ENCODE measurements at places on chromosomes 7 and 10. TPM values are rescaled to one million over a fixed set of nuclear protein-coding genes. Genes with fewer than 3 reads are reported as not detected.

The MAT1A gene
- not detected for total RNA-seq

The GNAT3 gene
- not detected for total RNA-seq

The LGI1 gene
- 0.69 TPM for total RNA-seq

The SFTPD gene
- total RNA-seq = not detected

The NPFFR1 gene
- total RNA-seq = 0.10 TPM

The LRRTM3 gene
- 0.16 TPM for total RNA-seq

The CPVL gene
- 10.5 TPM for total RNA-seq

The KLLN gene
- total RNA-seq = 0.60 TPM

DNA sequence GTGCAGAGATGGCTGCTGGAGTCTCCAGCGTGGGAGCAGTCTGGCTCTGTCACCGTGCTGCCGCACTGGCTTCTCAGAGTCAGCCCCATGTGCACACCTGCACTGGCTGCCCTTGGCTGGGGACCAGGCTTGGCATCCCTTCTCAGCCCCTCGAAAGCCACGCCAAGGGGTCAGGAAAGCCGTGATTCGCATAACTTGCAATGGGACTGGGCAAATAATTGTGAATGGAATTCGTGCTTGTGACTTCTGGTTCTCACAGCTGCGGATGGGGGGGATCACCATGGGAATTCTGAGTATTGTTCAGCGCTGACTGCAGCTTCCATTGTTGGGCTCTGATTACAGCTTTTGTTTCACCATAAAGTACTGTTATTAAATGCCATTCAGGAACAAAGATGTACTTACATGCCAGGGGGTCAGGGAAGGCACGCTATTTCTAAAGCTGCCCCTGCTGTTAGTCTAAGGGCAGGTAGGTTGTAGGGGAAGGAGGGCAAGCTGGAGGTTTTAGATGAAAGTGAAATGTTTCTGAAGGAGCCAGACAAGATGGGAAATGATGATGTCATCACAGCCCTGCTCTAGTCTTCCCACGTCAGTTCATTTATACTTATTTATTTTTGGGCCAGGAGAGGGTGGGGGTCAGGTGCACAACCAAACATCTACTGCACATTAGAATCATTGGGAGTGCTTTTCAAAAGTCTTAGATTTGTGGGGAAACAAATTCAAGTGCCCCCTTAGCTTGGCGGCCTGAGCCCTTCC is 5.8 kb upstream of the PLEKHA1 start:
- DNase-seq = no peak

DNA sequence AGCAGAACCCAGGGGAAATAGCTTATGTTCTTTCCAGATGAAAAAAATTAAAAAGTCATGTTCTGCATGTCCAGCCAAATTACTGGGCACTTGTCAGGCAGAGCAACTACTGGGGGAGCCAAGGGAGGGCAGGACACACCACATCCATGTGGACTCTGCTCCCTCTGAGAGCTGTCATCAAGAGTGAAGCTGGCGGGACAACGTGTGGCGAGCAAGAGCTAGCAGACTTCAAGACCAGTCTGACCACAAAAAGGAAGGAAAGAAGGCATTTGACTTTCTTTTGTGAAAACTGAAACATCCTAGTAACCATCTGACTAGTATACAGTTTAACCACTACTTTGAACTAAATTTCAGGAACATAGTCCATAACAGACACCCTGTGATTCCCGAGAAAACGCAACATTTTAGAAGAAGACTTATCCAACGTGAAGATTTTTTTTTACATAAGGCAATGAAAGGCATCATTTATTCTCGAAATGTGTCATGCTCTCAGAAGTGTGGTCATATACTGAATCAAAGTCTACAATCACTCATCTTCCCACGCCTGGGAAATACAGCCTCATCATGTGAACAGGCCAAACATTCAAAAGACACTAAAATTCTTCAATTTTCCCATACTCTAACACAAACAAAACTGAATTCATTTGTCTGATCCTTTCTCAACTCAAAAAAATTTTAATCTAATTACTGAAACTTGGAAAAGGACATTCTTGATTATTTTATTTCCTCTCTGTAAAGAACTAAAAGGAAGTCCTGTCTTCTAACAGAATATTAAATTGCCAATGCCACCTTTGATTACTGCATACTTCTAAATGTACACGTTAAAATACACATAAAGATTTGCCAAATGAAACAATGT is 15.5 kb downstream of the CYTH3 start:
- DNase-seq = no peak

- DNase-seq = no peak
These were observed 289.4 kb downstream of the CAMK1D start for GRCh38 chr10:12638781-12639180.

- DNase-seq = no peak
These were observed 27.4 kb upstream of the NFKB2 start for GRCh38 chr10:102368077-102368476.

DNA sequence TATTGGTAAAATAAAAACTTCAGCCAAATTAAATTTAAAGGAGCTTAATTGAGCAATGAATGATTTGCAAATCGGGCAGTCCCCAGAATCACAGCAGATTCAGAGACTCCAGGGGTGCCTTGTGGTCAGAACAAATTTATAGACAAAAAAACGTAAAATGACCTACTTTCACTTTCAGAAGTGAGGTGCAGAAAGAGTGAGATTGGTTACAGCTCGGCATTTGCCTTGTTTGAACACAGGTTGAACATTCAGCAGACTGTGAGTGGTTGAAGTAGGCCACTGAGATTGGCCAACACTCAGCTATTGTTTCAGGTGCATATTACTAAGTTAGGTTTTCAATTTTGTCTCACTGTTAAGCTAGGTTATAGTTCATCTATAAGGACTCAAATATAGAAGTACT is 153.4 kb downstream of the BICC1 start:
- DNase-seq = no peak

GRCh38 chr10:69220507-69220906 is 375 bp downstream of the HKDC1 start:
- DNase-seq = no peak

GRCh38 chr7:134766779-134767519 is 12.5 kb upstream of the CALD1 start:
- DNase-seq = peak; percentile 12

DNA sequence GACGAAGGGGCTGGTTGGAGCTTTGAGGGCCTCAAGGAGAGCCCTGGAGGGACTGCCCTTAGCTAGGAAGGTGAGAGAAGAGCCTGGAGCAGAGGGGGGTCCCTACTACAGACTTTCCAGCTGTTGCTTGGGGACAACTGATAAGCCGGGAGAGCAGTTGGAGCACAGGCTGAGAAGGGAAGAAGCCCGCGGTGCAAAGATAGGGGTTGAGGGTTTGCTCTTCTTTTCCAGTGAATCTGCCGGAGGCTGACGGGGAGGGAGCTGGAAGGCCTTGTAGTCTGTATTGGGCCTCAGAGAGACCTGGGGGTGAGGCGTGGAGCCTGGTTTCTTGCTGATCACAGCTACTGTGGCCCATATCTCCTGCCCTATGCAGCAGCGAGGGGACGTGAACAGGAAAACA is 23.7 kb downstream of the CYP26A1 start:
- no peak for DNase-seq

DNA sequence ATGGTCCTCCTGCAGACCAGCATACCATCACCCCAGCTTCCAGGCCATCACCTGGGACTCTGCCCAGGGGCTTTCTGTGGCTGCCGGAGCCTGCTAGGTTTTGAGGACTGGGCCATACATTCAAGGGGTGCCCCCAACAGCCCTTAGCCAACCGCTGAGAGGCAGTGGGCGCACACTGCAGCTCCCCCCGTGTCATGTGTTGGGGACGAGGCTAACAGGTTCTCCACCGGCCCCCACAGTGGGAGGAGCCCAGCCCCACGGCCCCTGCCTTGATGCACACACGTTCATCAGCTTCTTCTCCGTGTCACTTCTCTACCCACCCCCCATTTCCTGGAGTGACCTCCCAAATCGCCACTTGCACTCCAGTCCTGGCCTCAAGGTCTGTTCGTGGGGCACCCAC is 543.2 kb upstream of the FOXK1 start:
- DNase-seq = no peak

GRCh38 chr7:33108554-33109004 is 625 bp downstream of the RP9 start:
- DNase-seq = peak; percentile 28

- no peak for DNase-seq
These were observed 8.2 kb upstream of the CLEC2L start for GRCh38 chr7:139515266-139515665.

- no peak for DNase-seq
These were observed 146.3 kb downstream of the HIBADH start for GRCh38 chr7:27516421-27516820.

- peak; percentile 85 for DNase-seq
These were observed 258.7 kb downstream of the ELFN1 start for GRCh38 chr7:1928645-1929348.

- DNase-seq = no peak
These were observed 1020.1 kb downstream of the NXPH1 start for GRCh38 chr7:9453521-9453920.

GRCh38 chr7:38245409-38245977 is 27.9 kb downstream of the TARP start:
- DNase-seq = no peak

- DNase-seq = peak; percentile 81
These were observed 249.7 kb downstream of the ELMO1 start for GRCh38 chr7:37198906-37199485.

DNA sequence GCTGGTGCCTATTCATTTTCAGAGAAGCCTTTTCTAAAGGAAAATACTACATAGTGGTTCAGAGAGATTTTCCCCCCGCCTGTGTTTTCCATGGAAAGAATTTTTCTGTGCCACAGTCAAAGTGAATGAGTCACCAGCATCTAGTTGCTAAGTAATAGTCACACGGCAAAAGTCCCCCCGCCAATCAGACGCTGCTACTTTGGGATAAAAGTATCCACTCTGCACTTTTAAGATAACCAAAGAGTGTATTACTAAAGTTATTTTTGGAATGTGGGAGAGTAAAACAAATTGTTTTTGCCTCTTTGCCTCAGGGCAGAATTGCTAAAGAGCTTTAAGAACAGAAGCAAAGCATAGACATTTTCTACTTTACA is 23.5 kb downstream of the ABLIM1 start:
- DNase-seq = no peak

DNA sequence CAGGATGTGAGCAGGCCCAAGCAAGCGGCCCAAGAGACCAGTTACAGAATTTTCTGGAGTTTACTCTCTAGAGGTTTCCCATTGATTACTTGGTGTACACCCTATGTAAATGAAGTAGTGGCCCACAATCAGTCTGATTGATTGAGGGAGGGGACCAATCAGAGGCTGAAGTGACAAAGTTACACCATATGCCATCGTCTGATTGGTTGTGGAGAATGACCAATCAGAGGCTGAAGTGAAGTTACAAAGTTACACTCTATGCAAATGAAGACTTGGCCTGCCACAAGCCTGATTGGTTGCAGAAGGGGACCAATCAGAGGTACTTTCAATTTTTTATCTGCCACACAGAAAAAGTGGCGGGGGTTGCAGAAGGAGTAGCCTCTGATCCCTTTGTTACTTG is 83.7 kb downstream of the KIF20B start:
- DNase-seq = no peak

DNA sequence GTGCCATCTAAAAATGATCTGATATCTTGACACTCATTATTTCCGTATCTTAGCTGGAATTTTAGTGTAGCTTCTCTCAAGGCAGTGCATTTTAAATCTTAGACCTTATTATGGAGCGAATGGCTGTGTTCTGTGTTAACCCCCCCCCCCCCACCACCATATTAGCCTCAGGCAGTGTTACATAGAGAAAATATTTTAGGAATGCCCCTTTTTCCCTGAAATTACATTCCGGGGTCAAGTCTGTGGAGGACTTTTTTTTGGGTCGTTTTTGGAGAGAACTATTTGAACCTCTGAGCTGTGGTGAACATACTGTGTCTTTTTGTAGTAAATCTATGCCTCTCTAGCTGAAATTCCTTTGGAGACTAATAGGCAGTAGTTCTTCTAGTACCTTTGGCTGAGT is 3.1 kb downstream of the CCDC126 start:
- DNase-seq = no peak

GRCh38 chr7:135673360-135673706 is 11.0 kb downstream of the STMP1 start:
- no peak for DNase-seq

GRCh38 chr10:80518807-80519360 is 18.8 kb upstream of the SH2D4B start:
- no peak for DNase-seq

- DNase-seq = no peak
These were observed 321.7 kb upstream of the PFKP start for GRCh38 chr10:2745666-2746065.

DNA sequence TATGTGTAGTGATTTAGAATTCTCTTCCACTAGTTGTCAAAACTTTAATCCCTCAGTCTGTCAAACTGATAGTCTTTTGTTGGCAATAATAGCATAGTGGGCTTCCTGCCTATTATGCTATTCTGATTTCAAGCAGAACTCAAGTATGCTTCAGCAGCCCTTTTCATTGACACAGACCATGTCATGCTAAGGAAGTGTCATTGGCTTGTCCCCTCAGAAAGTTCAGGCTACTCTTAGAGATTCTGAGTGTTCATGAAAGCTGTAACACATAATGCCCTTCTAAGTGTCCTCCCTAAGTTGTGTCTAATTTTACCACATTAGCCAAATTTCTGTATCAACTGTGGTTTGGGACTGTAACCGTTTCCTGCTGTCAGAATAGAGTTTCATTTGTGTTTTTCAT is 198.7 kb downstream of the THSD7A start:
- DNase-seq = no peak

GRCh38 chr7:3805151-3805550 is 504.1 kb downstream of the SDK1 start:
- DNase-seq = no peak

GRCh38 chr10:2962194-2962593 is 105.2 kb upstream of the PFKP start:
- no peak for DNase-seq

DNA sequence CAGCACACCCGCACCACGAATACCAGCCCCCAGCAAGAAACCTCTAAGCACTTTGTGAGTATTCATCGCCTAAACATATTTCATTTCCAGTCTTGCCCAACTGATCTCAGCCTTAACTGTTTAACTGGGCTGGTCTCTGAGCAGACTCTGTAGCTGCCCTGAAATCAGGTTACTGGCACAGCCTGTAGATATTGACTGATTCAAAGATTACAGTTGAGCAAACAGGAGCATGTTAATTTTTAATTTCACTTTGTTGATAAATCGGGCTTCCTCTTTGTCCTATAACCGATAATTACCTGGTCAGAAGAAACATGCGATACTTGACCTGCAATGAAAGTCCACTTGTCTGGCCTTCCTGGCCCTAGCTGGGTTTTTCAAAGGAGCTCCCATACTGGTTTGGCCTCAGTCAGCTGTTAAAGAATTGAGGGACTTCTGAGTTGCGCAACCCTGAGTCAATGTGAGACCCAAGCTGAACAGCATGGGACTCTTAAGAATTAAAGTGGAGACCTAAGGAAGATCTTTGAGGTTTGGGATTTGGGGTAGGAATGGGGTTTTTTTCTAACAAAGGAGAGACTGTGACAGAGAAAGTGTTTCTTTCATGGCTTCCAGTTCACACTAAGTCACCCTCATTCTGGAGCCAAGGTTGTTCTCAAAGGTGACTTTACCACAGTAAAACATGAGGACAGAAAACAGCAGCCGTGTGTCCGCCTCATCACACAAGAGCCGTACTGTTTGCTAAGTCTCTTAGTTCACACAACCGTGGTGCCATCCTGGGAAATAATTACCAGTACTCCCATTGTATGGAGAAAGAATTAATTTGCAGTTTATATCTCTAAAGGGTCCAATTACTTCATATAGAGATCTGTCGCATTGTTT is 75.9 kb downstream of the PPP1R3C start:
- no peak for DNase-seq
